Activated CD8-positive, alpha-beta memory T cell treated with anti-CD3 and anti-CD28 coated beads, Interleukin-2, amount 50 U/mL, for 48 hours (primary cell): ENCODE measurements at places on chromosomes 7 and 10.

GRCh38 chr10:80538481-80539185 lies 931 bp downstream of the SH2D4B start:
- peak; percentile 45 for DNase-seq

DNA sequence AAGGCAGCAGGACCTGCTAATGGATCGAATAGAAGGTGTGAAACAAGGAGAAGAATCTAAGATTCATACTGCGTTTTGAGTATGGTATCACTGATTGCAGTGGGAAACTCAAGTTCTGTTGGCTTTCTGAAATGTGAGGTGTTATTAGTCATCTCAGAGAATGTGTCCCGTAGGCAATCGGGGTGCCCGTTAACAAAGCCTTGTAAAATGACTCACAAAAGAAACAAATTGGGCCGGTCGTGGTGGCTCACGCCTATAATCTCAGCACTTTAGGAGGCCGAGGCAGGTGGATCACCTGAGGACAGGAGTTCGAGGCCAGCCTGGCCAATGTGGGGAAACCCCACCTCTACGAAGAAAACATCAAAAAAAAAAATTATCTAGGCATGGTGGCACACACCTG lies 118.2 kb upstream of the C7orf33 start:
- no peak for DNase-seq

GRCh38 chr7:112452102-112452888 lies 2.0 kb downstream of the IFRD1 start:
- no peak for DNase-seq

GRCh38 chr10:14665304-14665703 lies 109.4 kb downstream of the FAM107B start:
- DNase-seq = no peak
